Fibroblast of skin of back (primary cell): ENCODE measurements at places on chromosomes 1 and 21.
A peak's percentile ranks its signal among the peaks of the same experiment; 100 is the strongest.

DNA sequence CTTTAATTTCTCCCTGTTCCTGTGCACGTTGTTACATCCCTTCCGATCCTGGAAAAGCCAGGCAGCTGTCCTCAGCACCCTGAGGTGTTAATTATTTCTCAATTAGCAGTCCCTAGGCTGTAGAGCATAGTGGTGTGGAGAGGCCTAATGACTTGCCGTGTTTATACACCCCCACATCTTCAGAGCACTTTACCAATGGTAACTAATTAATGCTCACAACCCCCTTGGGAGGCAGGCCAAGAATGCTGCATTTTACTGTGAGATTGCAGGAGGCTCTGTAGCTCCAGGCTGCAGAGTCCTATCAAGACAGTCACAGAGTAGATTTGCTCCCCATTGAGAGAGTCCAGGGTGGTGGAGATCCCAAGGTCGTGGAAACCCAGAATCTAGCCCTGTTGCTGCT is 2.4 kb upstream of the PARS2 start:
- no peak for DNase-seq

DNA sequence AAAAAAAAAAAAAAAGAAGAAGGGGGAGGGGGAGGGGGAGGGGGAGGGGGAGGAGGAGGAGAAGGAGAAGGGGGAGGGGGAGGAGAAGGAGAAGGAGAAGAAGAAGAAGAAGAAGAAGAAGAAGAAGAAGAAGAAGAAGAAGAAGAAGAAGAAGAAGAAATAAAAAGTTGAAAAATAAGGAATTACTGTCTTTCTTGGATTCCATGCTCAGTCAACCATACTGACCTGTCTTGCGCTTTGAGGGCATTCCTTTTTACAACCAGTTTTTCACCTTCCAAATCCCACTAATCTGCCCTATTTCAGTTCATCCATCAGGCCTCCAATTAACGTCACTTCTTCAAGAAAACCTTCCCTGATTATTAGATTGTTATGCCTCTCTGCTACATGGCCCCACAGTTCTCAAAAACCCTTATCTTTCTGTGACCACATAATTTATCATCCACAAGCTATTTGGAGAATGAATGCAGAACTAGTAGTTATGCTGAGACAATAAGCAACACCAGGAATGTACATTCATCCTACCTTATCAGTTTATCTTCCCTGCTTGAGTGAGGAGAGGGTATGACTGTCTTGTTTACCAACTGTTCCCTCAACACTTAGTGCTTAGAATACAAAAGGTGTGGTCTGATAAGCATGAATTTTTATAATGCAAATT is 57.5 kb upstream of the GUCA2A start:
- DNase-seq, result peak; percentile 72

DNA sequence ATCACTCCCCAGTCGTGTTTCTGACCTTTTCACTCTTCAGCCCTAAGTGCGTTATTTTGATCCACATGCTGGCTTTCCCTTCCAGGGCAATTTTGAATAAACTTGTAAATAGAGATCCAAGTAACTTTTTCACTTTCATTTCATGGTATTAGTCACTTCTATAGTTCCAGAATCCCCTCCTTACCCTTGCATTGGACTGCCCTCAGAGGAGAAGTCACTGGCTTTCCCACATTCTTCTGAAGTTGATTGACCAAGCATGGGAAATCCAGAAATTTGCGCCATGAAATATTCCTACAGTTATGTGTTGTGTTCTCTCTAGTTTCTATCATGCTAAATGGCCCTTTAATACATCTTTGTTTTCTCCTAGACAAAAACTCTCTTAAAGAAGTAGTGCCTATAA is 177.3 kb upstream of the GORAB start:
- DNase-seq, result no peak

GRCh38 chr21:14491269-14491681 is 54.8 kb downstream of the SAMSN1 start:
- DNase-seq, result no peak

DNA sequence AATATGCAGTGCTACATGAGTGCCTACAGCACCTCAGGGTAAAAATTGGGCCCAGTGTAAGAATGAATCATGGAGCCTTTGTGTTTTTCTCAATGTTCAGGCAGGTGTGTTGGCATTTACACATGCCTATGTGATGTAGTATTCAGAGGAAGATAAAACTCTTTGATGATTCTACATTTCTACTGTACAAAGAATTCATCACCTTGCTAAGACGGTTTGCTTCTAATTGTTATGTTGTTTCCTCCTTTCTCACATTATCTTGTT is 867.3 kb downstream of the TTLL7 start:
- no peak for DNase-seq

- peak; percentile 42 for DNase-seq
Observed at GRCh38 chr21:42474043-42474831, 21.8 kb downstream of the RSPH1 start.

- no peak for DNase-seq
Observed at GRCh38 chr1:2271211-2271721, 43.1 kb downstream of the SKI start.

GRCh38 chr1:114574365-114574764 is 7.0 kb downstream of the BCAS2 start:
- no peak for DNase-seq

DNA sequence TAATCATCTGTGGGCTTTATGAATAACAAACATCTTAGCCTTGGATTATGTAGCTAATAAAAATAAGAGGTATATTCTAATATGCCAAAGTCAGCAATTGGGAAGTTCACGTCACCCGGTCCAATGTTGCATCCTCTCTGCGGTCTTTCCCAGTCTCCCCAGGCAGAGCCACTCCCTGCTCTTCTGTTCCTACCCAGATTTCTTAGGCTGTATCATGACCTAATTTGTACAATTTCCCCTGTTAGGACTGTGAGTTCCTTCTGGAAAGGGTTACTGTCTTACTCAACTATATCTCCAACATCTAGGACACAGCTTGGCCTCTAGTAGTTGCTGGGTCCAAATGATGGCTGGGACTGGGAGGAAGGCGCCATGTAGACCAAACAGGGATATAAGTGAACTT is 29.8 kb upstream of the C1orf198 start:
- no peak for DNase-seq

DNA sequence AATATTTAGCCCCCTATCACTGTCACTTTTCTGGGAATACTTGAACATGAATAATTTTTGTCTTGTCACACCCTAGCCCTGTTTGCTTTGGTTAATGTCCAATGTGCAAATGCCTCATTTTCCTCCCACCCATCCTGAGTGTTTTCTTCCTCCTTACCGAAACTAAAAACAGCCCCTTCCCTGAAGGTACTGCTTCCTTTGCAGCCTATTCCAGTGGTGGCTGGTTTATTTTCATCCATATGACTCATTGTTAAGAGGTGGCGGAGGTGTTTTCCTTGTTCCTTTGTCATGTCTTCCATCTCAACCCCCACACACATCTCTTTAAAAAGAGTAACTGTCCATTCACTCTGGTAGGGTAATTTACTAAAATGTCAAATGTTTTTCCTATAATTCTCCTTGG is 40.4 kb downstream of the CD55 start:
- peak; percentile 10 for DNase-seq

DNA sequence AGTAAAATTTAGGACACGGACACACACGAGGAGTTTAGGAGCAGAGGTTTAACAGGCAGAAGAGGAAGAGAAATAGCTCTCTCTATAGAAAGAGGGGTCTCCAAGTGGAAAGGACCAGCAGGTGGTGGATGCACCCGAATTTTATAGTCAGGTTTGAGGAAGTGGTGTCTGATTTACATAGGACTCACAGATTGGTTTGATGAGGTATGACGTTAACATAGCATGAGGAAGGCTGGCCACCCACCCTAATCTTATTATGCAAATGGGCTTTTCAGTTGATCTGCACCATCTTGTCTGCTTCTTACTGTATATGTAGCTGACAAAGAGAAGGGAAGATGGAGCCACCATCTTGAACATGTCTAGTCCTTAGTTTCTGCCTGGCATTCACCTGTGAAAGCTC is 52.5 kb upstream of the RGS2 start:
- DNase-seq, result no peak

GRCh38 chr1:9341301-9341845 is 48.7 kb downstream of the SPSB1 start:
- DNase-seq, result no peak

GRCh38 chr1:155975375-155976061 is 2.8 kb downstream of the ARHGEF2 start:
- DNase-seq, result no peak

DNA sequence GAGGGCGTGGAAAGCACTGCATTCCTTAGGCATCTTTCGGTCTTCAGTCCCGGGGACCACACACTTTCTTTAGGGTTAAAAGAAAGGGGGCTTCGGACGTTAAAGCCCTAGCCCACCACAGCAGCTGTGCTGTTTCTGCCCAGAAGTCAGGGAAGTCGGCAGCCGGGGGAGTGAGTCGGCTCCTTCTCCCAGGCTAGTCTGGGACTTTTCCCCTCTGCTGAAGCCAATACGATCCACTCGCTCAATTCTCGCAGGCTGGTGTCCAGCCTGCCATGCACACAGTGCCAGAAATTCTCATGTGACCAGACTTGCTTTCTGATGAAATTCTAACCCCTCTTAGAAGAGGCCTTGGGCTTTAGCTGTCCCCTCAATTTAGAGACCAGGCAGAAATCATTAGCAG is 67.7 kb downstream of the BCAR3 start:
- peak; percentile 51 for DNase-seq

- peak; percentile 69 for DNase-seq
Observed at GRCh38 chr1:209486861-209487593, 96.5 kb upstream of the CAMK1G start.

DNA sequence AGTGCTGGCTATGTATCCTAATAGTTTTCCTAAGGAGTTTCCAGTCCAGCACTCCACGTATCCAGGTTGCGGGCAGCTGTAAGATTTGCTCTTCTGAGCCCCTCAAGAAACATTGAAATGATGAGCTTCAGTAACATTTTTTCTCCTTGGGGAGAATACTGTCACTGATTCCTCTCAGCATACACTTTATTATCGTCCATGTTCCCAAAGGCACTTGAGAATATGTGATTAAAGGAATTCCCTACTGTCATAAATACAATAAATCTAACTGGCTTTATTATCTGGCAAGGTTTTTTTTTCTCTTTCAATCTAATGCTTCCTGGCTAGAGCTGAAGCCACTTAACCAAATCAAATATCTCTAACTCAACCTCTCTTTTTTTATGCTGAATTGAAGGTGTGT is 359.2 kb upstream of the PKN2 start:
- no peak for DNase-seq

GRCh38 chr1:165383067-165383466 is 26.6 kb upstream of the LMX1A start:
- DNase-seq, result no peak

DNA sequence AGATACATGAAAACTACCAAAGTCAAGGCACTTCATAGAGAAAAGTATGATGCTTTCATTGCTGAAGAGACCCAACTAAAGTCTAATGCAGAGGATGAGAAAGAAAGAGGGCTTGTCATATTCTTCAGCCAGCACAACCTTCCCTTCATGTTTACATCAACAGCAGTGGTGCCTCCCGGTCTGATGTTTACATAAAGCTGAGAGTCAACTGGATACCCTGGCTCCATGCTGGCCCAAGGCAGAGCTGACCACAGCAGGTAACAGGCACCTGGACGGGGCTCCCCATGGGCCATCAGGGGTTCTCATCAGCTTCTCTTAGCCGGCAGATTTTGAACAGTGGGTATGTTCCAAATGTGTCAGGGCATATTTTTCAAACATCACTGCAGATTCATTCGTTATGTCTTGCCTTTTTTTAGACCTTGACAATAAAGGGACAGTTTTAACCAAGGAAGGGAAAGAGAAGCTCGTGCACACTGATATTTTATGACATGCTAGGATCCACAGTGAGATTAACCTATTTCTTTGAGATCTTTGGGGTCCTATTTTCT is 117.1 kb downstream of the NRIP1 start:
- DNase-seq, result no peak

DNA sequence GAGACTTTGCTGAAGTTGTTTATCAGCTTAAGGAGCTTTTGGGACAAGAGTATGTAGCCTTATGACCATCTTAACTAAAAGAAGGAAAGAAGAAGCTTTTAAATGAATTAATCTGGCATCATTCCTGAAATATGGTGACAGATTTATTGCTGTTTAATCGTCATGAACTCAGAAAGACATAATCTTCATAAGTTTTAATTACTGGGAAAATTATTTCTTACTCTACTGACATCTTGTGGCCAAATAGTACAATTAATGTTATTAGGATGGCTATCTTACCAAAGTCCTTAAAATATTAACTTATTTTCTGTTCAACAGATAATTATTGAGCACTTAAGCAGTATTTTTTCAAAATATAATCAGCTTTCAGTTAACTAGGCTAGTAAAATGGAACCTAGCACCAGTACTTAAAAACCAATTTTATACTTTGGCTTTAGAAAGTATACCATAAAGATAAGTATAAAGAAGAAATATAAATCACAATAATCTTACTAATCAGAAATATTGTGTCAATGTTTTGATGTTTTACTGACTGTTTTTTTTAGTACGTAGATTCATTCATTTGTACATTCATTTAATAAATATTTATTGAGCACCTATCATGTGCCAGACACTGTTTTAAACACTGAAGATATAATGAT is 34.7 kb upstream of the GPR25 start:
- DNase-seq, result peak; percentile 32

DNA sequence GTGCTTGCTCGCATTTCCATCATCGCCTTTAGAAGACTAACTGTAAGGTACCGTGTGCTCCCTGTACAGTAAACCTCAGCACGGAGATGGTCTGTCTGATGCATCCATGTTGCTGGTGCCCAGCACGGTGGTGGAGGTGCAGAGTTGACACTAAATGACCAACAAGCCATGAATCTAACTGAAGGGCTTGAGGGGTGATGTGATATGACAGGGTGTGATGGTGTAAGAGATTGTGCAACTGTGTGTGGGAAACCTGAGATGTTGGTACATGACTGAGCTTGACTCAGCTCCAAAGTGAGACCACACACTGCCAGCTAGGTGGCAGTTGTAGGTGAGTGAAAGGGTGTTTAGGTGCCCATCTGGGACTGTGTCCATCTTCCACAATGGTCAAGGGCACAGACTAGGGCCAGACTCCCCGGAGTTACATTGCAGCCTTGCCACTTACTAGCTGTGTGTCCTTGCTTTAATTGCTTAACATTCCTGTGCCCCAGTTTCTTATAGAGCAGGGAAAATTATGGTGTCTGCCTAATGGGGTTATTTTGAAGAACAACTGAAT is 21.4 kb downstream of the SLC2A1 start:
- peak; percentile 57 for DNase-seq

DNA sequence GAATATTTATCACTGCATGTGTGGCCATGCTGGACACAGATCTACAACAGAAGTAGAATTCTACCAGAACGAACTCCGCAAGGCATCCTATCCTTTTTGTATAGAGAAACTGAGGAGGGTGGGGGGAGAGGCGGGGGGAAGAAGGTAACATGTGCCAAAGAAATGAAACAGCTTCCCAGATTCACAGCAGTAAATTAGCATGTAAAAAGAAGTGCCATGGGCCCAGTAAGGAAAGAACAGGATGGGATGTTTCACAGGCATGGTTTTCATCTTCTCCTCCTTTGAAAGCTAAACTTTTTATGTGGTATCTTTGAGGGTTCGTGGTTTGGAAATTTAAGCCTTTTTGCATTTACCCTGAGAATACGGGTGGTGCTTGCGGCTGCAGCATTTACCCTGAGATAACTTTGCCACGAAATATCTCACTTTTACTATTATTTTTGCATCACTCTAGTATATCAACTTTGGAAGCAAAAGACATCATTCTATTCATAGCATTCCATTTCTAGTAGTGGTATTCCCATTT is 168.9 kb downstream of the TPR start:
- no peak for DNase-seq
